Stimulated activated CD4-positive, alpha-beta T cell treated with anti-CD3 and anti-CD28 coated beads, Interleukin-2, amount 100 ng/mL, for 48 hours (primary cell): ENCODE measurements at places on chromosomes 16 and 17.

GRCh38 chr17:36813357-36813756 is 123.9 kb upstream of the LHX1 start:
- no peak for DNase-seq

- no peak for DNase-seq
Observed at GRCh38 chr17:31388351-31388750, 3.1 kb upstream of the RAB11FIP4 start.

DNA sequence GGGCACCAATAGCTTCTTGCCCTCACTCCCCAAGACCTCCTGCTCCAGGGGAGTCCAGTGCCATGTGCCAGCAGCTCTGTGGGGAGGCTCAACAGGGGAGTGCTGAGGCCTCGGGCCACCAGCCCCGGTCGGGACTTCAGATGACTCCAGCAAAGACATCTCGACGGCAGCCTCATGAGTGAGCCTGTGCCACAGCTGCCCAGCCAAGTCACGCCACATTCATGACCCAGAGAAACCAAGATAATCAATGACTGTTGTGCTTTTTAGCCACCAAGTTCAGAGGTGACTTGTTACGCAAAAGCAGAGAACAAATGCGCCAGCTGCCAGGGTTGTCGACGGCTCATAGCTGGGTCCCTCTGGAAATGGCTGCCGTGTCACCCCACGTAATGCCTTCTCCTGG is 157.5 kb downstream of the BANP start:
- DNase-seq: no peak

DNA sequence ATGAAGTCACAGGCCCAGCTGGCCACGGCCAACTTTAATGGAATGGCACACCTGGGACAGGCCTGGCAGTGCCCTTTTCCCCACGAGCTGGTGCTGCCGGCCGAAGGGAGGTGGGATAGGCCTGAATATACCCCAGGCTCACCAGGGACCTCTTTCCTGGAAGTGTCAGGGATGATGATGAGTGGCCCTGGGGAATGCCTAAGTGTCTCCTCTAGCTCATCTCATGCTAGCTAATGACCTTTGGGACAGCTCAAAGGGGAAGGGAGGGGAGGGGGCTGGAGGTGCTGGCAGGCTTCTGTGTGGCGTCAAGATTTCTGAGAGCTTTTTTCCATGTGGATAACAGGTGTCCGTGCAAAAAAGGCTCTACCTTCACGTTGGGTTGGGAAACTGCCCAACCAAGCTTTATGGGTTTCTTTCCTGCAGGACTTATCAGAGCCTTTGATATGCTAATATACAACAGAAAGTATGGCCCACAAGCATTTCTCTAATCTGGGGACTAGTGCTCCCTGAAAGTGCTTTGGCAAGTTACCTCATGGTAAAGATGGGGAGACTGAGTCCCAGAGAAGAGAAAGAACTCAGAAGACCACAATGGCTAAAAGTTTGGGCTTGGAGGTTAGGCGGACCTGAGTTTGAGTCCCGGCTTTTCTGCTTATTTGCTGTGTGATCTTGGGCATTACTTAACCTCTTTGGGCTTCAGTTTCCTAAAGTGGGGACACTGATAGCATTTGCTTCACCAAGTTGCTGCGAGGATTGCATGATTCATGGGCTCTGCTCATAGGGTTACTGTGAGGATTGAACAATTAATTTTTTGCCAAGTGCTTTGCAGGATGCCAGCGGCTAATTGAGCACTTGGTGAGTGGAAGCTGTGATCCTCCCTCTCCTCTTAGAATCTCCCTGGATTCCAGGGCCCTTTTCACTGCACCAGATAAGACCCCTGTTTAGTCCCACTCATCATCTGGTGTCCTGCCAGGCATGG is 14.0 kb downstream of the ADGRG1 start:
- DNase-seq: no peak

DNA sequence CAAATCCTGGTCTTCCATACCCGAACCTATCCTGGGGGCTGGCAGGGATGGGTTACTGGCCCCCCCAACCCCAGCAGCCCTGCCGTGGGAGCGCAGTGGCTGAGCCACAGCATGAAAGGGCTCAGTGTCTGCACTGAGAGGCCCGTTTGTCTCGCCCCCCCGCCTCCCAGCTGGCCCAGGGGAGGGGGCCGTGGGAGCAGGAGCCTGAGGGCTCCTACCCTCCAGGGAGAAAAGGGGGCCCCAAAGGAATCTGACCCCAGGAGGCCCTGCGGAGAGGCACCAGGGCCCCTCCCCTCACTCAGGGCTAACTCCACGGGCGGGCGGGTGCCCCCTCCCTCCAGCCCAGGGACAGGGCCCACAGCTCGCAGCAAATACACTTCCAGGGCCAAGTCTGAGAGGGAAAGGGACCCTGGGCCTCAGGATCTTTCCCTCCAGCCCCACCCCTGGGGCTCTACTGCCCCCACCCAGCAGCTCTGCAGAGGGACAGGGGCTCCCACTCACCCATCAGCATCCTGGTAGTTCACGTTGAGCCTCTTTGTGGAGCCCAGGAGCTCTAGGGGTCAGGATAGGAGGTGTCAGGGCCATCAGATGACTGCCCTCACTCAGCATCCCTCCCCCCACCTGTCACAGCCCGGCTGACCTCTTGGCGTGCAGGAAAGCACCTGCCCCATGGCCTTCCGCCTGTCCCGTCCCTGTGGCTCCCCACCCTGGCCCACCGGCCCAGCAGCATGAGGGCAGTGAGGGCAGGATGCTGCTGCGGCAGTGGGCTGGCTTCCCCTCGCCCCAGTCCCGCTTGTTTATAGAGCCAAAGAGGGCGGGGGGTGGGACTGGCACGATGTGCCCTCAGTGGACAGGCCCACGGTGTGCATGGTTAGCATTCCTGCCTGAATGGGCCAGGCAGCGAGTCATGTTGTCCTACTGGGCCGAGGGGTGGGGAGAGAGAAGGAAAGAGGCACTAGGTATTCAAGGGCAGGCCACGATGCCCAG is 7.3 kb downstream of the CASKIN2 start:
- no peak for DNase-seq

GRCh38 chr17:14205992-14206461 is 30.6 kb downstream of the CDRT15 start:
- no peak for DNase-seq

- no peak for DNase-seq
Observed at GRCh38 chr16:89600956-89601355, 12.5 kb upstream of the DPEP1 start.

- DNase-seq: no peak
Observed at GRCh38 chr16:7820816-7821215, 488.2 kb downstream of the RBFOX1 start.

- DNase-seq: no peak
Observed at GRCh38 chr17:2143332-2143731, 88.4 kb downstream of the HIC1 start.

DNA sequence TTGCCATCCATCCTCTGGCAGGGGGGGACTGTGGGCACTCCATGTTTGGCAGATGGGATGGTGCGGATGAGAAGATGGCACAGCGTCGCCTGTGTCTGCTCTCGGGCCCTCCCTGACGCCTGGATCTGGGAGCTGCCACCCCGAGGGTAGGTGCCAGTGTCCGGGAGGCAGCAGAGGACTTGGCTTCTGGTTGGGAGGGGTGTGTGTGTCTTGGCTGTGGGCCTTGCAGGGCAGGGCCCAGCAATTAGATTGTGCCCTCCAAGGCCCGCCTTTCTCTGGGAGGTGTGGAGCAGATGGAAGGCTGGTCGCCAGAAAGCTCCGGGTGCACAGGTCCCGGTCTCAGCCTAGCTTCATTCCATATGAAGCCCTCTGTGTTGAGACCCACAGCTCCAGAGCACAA is 1.4 kb downstream of the RAP1GAP2 start:
- DNase-seq: no peak

DNA sequence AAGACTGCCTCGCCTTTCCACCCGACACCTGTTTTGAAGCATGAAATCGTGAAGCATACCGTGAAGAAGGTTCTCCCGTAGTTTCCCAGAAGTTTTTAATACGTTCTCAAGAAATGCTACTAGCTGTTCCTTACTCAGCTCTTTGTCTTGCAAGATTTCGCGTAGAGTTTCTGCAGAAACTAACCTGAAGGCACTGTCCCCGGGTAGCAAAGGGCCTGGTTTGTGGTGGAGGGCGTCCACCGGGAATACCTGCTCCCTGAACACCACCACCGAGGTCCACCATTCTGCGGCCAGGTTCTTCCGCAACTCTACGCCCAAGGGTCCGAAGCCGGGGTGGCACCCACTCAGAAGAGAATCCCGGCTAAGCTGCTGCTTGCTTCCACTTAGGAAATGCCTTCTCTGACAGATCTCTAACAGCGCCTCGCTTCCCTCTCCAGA is 487 bp downstream of the POLG2 start:
- no peak for DNase-seq

GRCh38 chr17:65079489-65079900 is 23.0 kb upstream of the GNA13 start:
- DNase-seq: no peak

- DNase-seq: no peak
Observed at GRCh38 chr17:15381707-15382106, 40.3 kb upstream of the TEKT3 start.

DNA sequence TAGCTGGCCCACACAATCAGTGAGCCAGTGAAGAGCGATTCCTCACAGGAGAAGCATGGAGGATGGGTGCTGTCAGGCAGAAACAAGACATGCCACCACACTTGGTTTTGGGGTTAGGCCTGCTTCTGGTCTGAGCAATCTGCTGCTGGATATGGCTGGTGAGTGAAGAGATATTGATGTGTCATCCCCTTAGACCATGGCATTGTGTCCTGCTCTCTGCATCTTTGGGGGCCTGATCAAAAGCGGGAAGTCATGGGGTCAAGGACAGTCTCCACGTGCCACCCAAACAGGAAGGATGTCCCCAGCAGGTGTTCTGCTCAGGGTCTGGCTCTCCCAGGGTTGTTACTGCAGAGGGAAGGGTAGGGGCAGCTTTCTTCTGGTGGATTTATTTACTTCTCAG is 140.7 kb downstream of the PRKCB start:
- no peak for DNase-seq

DNA sequence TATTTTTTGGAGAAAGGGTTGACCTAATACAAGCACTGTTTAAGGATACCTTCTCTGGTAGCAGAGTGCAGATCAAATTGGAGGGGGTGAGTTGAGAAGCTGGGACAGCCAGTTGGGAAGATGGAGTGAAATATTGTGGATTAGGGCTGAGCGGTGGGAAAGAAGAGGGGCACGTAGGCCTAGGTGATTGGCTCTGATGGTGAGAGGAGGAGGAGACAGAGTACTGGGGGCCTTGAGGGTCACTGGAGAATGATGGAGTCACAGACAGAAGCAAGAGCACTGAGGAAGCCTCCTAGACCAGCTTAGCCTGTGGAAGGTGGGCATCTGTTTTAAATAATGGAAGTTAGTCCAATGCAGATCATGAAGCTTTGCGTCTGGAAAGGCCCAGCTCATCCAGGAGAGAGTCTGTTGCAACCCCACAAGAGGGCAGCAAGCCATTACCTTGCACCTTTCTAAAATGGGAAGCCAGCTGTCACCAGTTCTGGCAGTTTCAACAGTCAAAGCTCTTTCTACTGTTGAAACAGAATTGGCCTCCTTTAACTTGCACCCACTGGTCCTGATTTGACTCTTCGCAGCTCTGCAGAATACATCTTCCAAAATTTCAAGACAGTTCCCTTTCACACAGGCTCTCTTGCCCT is 11.8 kb downstream of the SLC9A5 start:
- no peak for DNase-seq

GRCh38 chr17:28702026-28702751 is 9.5 kb downstream of the PROCA1 start:
- DNase-seq: no peak

DNA sequence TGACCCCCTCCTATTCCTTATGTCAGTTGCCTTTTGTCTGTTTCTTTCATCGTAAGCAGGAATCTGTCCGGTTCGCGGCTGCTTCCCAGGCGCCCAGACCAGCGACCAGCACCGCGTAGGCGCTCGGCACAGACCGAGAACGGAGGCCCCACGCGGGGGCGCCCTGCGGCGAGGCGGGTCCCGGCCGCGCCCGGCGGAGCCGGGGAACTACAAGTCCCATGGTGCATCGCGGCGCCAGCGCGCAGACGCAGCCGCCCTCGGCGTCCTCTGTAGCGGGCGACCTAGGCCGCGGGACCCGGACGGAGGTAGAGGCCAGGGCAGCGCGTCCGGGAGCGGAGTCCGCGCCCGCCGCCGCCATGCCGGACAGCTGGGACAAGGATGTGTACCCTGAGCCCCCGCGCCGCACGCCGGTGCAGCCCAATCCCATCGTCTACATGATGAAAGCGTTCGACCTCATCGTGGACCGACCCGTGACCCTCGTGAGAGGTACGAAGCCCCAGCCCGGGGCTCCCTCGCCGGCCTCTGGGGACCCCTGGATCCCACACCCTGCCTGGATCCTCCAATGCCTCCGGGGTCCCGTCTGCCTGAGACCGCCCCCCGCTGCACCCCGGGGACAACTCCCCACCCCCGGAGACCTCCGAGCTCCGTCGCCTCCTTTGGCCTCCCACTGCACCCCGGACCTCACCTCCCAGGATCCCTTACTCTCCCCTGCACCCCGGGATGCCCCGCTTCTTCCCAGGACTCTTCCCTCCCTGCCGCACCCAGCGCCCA is at the start of gene NDUFB10:
TSS of gene NDUFB10 (plus strand) at position 270 of the 771 bp plus-strand sequence. CDS start at position 357, 87 bp downstream.
- DNase-seq: peak; percentile 93

- no peak for DNase-seq
Observed at GRCh38 chr17:48981927-48982539, 13.6 kb upstream of the GIP start.

- DNase-seq: no peak
Observed at GRCh38 chr17:68768804-68769203, 167.6 kb upstream of the FAM20A start.
